ENCODE measurements at places on chromosomes 6 and 20.
A peak's percentile ranks its signal among the peaks of the same experiment; 100 is the strongest.

- DNase-seq, result peak; percentile 71
Measured at GRCh38 chr6:113381959-113382358, 475.2 kb upstream of the MARCKS start.

GRCh38 chr6:43669922-43670622, 17.5 kb downstream of the MRPS18A start:
- no peak for DNase-seq

DNA sequence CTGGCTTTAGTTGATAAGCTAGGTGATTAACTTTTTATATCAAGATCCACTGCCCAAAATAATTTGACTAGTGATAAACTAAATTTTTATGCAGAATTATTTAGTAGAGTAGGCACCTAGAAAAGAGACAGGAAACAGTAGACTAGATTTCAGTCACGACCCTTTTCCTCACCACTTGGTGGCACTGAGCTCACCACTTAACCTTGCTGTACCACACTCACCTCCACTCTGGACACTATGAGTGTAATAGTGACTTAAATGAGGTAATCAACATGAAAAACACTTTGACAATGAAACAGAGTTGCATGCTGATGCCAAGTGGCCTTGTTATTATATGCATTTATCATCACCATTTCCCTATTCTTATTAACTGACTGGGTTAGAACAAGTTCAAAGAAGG, 730.4 kb downstream of the KIF16B start:
- DNase-seq, result no peak

GRCh38 chr20:46826343-46826984, 68.2 kb upstream of the EYA2 start:
- DNase-seq, result no peak

DNA sequence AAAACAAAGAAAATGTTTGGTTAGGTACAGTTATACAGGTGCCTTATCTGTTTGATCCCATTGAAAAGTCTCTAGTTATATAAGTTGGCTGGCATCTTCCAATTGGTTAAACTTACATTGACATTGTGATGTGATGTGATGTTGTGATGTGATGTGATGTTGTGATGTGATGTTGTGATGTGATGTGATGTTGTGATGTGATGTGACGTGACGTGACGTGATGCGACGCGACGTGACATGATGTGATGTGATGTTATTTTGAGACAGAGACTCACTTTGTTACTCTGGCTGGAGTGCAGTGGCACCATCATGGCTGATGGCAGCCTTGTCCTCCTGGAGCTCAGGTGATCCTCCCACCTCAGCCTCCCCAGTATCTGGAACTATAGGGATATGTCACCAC, 507.6 kb downstream of the HAO1 start:
- DNase-seq, result no peak

- peak; percentile 85 for DNase-seq
Measured at GRCh38 chr6:142592876-142593275, 291.1 kb downstream of the ADGRG6 start.

DNA sequence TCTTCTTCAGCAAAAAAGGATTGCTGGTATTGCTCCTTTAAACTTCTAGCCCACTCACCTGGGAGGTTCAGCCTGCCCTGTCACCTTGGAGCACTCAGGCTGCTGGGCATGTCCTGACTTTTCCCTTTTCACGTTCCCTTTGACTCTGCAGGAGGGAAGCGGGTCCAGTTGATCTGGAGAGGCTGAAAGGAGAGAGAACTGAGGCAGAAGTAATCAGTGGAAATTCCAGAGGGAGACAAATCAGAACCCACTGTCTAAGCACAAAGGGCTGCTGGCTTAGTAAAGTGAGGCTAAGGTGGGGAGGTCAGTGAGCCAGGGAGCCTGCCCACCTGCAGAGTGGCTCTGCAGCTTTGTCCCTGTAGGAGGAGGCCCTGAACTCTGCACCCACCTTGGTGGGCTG, 9.7 kb upstream of the SYNDIG1 start:
- no peak for DNase-seq

- no peak for DNase-seq
Measured at GRCh38 chr6:170360476-170360875, 53.9 kb downstream of the FAM120B start.

DNA sequence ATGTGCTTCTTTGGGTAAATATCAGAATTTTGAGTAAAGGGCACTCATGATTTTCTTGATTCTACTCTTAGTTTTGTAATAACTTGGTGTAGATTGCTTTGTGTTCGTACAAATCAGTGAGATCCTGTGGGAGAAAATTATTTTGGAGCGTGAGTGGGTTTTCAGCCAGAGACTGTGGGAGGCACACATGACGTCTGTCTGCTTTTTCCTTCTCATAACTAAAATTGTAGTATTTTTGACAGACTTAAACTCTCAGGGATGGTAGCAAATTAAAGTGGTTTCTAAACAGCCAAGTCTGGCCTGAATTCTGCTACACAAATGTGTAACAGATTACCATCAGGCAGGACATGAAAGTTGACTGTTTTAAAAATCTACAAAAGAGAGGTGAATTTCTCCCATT, 222.6 kb downstream of the OTOR start:
- DNase-seq, result no peak

DNA sequence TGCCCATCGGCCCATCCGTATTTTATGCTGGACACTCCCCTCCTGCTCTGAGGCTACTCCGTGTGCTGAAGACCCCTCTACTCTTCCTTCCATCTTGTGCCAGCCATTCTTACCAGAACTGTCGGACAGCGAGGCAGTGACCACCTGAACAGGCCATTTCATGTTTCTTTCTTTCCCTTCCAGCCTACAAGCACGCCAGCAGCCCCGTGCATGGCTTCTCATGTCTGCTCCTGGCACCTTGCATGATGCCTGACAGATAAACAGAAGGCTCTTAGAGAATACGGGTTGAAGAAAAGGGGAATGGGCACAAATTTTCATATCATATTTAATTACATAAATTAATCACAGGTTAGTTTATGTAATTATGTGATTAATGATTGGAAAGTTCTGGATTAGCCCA, 95.7 kb downstream of the ARID1B start:
- no peak for DNase-seq
